ENCODE measurements at places on chromosomes 1 and 21.
A peak's percentile ranks its signal among the peaks of the same experiment; 100 is the strongest.

- no peak for DNase-seq
These were observed 45.0 kb downstream of the EPHB2 start for GRCh38 chr1:22755641-22756040.

GRCh38 chr1:29465755-29466154 is 229.4 kb downstream of the PTPRU start:
- DNase-seq = no peak

- no peak for DNase-seq
These were observed 10.7 kb upstream of the NTPCR start for GRCh38 chr1:232939748-232940147.

GRCh38 chr1:174965362-174966007 is 34.3 kb upstream of the CACYBP start:
- no peak for DNase-seq

- no peak for DNase-seq
These were observed 25.6 kb downstream of the IRF2BP2 start for GRCh38 chr1:234584420-234584805.

- no peak for DNase-seq
These were observed 32.9 kb downstream of the SERINC2 start for GRCh38 chr1:31445951-31446350.

DNA sequence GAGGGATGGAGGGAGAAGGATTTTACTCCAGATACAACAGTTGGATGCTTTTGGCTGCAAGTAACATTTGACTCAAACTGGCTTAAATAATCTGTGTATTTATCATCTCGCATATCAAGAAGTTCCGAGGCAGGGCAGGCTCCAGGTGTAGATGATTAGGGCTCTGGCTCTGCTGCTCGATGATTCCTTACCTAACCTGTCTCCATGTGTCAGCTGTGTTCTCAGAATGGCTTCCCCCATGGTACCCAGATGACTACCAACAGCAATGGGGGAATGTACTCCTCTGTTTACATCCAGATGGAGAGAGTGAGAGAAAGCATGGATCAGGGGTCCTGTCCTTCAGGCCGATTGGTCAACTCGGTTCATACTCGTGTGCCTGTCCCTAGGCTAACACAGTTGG is 90.4 kb upstream of the AKT3 start:
- DNase-seq = no peak

GRCh38 chr1:156884560-156885184 is 8.8 kb upstream of the PEAR1 start:
- no peak for DNase-seq

DNA sequence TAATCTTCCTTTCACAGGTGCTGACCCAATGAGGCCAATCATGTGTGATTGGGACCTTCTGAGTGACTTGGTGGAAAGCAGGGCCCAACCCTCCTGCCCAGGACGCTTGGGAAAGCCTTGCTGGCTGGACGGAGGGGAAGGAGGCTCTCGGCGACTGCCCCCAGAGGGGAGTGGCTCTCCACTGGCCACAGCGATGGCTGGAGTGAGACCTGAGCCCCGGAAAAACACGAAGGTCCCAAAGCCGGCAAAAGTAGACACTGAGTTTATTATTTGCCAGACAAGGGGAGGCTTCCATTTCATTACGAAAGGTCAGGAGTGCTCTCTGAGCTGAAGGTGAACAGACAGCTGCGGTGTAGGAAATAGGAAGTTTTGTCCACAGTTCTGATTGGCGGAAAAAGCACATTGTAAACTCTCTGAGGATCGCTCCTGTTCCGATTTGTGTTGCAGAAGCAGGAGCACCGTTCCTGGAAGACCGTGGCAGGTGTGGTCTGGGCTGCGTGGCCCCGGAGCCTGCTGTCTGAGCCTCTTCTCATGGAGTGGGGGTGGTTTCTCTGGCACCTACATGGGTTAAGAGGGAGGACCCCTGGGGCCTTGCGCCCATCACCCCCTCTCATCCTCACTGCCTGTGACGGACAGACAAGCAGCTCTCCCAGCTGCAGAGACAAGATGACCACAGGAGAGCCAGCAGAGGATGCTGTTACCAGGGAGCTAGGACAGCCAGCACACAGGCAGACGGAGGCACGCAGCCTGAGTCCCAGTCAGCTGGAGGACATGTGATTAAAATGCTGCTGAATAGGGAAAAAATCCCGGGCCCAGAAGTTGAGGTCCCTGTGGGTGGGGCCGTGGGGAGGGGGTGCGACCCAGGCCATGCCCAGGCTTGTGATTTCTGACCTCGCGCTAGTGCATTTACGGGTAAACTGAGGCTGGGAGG is 41.5 kb downstream of the KRTAP10-1 start:
- no peak for DNase-seq

DNA sequence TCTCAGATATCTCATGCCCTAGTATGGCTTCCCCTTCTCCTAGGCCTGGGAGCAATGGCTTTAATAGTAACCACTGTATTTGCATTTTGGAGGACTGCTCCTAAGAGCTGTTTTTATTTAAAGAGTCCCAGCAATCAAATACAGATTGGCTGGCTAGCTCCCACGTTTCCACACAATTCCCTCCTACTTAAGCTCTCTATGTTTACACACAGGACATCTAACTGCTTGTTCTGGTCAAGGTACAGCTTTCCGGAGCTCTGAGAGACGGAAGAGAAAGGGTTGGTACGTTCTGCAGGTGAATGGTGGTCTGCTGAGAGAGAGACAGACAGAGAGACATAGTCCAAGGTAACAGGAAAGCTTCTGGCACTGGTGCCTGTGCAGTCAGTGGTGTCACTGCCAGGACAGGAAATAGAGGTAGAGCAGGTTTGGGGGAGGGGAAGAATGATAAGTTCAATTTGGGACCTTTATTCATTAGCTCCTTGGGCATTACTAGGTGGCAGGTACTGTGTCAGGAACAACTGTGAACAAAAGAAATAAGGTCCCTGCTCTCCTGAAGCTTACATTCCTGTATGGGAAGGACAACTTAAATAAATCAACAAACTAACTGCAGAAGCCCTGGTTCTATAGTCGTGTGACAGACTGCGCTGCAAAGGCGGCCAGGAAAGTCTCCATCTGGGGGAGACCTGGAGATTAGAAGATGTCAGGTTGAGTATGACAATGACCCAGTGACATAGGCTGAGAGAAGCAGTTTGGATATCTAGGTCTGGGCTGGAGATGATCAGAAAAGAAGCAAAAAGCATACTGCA is 1.2 kb upstream of the SLC25A33 start:
- DNase-seq = no peak

- no peak for DNase-seq
These were observed 210.0 kb downstream of the ZC3H11B start for GRCh38 chr1:219402925-219403324.

- DNase-seq = no peak
These were observed 35.6 kb downstream of the SOX13 start for GRCh38 chr1:204108312-204109141.

- no peak for DNase-seq
These were observed 39.0 kb upstream of the USH2A start for GRCh38 chr1:216462066-216462775.

- no peak for DNase-seq
These were observed 33.8 kb downstream of the KANK4 start for GRCh38 chr1:62285440-62285839.

DNA sequence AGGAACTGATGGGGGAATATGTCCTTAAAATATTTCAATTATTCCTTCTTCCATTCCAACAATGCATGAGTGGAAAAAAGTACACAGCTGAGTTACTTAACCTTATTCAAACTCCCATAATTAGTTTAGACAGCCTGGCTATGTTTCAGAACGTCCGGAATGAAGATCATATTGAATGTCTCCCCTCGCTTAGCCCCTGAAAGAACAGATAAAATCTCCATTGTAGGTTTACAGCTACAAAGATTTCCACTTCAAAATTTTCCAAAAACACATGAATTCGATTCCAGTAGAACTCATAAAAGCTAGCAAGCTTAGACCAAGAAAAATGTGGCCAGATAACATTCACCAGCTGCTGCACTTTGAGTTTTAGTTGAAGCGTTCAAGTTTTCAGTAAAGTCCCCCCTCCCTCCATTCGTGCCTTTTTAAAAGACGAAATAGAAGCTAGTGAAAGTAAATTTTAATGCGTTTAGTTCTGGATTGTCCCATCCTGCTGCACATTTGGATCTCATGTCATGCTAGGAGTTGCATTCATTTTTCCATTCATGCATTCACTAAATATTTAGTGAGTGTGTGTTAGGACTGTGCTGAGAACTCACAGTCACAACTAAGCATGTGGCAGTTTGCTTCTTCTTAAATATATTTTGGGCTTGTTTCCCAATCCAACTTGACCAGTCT is 29.4 kb upstream of the SSX2IP start:
- DNase-seq = no peak

DNA sequence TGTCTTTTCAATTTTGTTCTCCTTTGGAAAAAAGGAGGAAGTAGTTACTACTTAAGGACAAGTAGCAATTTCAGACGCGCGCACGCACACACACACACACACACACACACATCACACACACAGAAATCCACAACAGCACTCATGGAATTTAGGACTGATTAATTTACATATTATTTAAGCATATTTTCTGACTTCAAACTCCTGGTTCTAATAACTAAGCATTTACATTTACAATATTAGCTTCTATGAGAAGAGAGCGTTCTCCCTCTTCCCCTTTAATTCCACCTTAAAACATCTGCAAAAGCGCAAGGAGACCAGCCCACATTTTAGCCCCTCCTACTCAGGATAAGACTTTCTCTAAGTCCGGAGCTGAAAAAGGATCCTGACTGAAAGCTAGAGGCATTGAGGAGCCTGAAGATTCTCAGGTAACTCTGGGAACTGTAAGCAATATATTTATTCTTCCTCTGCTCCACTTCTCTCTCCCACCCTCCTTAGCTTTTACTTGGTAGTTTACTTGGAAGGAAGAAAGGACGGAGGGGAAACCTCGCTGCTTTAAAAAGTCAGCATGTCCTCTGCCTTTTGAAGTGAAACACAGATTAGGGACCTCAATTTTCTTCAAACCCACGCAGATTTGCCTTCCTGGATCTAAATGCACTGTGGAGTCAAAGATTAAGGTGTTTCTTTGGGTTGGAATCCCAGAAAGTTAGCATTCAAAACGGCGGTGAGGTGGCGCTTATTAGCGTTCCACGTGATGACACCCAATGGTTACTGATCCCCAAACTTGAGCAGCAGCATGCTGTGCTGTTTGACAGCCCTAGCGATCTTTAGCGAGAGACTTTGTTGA is at the start of gene PLA2G4A:
TSS of gene PLA2G4A (plus strand) at position 339 of the 844 bp plus-strand sequence. CDS start 25,406 bp downstream, outside the sequence.
- DNase-seq = peak; percentile 17

- DNase-seq = no peak
These were observed 86.6 kb downstream of the RRAGC start for GRCh38 chr1:38772953-38773352.

GRCh38 chr1:20233394-20233793 is 47.1 kb upstream of the PLA2G2C start:
- no peak for DNase-seq

GRCh38 chr1:161948435-161948834 is 75.2 kb downstream of the OLFML2B start:
- no peak for DNase-seq

DNA sequence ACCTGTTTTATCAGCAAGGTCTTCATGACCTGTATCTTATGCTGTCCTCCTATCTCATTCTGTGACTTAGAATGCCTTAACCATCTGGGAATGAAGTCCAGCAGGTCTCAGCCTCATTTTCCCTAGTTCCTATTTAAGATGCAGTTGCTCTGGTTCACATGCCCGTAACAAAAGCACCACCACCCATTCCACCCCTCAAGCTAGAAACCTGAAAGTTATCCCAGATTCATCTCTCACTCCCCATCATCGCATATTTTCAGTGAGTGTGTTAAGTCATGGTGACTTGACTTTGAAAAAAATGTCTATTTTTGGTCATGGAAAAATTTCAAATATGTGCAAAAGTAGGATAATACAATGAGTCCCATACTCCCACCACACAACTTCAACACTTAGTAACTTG is 11.7 kb downstream of the HMGN2 start:
- no peak for DNase-seq

DNA sequence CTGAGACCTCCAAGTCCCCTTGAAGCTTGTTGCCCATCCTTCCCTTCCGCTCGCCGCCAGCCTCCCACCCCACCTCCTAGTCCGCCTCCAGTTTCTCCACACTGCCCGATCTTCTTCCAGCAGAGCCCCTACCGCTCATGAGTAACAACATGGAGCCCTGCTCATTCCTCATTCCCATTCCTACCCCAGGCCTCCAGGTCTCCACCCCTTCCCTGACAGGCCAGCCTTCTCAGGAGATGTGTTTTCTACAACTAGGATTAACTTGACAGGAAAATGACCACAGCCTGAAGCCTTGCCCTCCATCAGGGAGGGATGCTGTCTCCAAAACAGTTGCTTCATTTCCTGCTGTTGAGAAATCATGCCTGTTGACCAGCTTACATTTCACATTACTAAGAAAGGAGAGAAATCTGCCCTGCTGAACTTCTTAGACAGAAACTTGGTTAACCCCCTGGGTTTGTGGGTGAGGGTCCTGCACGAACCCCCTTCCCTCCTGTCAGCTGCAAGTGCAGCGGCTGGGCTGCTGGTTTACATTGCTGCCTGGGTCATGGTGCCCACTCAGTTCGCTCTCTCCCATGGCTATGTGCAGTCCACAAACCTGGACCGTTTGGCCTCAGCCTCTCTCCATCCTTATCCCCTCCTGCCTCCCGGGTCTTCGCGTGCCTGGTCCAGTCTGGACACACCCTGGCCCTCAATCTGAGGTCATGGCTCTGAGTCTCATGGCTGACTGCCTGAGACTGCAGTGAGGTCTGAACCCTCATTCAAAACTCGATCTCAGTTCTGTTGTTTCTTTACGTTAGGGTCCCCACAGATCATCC is 16.1 kb upstream of the CHI3L1 start:
- DNase-seq = no peak

DNA sequence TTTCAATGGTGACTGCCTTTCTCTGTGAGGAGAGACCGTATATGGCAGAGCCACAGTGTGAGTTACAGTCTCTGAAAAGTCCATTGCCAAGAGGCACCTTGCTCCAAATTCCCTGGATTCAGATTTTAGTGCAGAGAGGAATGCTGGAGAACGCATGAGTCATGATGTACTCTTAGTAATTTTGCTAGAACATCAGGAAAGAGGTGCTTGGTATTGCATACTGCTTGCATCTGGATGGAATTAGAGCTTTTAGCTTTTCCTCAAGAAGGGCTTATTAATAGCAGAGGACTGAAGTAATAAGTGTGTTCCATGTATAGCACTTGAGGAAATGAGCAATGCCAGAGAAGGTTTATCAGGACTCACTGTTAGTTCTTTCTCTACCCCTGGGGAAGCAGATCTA is 40.5 kb upstream of the AKT3 start:
- no peak for DNase-seq

DNA sequence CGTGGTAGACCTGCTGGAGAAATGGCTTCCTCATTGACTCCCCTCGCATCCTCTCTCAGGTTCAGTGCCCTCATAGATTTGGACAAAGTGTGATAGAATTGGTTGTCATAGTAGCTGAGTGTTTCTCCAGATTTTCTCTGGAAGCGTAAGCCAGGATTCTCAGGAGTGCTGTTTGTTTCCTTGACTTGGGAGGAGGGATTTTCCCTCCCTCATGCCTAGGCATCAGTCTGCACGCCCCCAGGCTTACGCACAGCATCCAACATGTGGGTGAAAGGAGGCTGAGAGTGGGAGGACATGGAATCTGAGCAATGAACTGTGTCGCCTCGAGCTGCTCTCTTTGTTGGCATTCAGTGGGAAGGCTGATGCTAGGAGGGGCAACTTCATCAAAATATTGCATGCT is 503.5 kb downstream of the LTN1 start:
- DNase-seq = no peak

- DNase-seq = peak; percentile 91
These were observed at the start of the genes ATP5PB and WDR77 for GRCh38 chr1:111448918-111449702. TSS of gene ATP5PB (plus strand) at chr1:111449464. CDS start at chr1:111449542, 78 bp downstream. TSS of gene WDR77 (minus strand) at chr1:111449256. CDS start at chr1:111449169, 87 bp downstream.

Data from activated T-cell treated with anti-CD3 and anti-CD28 coated beads, Interleukin-2, amount 50 U/mL, for 48 hours (primary cell).